ENCODE measurements at places on chromosomes 7 and 10.
A peak's percentile ranks its signal among the peaks of the same experiment; 100 is the strongest.

GRCh38 chr10:119608316-119609155 is 11.8 kb upstream of the TIAL1 start:
- H3K27ac ChIP-seq, result no peak overlapping the region
- peaks cover 2% of the 10 kb centered on the region for H3K36me3 ChIP-seq
- DNase-seq, result no peak
- H3K4me3 ChIP-seq, result no peak overlapping the region
- peaks cover 1% of the 10 kb centered on the region for H3K27me3 ChIP-seq

GRCh38 chr10:52050429-52051047 is 263.5 kb upstream of the DKK1 start:
- no peak overlapping the region for H3K4me3 ChIP-seq
- H3K27me3 ChIP-seq, result no peaks in the 10 kb centered on the region
- H3K36me3 ChIP-seq, result no peaks in the 10 kb centered on the region

GRCh38 chr10:63431962-63432797 is 33.6 kb downstream of the JMJD1C start:
- peaks cover 5% of the 10 kb centered on the region for H3K36me3 ChIP-seq
- no peaks in the 10 kb centered on the region for H3K27me3 ChIP-seq

DNA sequence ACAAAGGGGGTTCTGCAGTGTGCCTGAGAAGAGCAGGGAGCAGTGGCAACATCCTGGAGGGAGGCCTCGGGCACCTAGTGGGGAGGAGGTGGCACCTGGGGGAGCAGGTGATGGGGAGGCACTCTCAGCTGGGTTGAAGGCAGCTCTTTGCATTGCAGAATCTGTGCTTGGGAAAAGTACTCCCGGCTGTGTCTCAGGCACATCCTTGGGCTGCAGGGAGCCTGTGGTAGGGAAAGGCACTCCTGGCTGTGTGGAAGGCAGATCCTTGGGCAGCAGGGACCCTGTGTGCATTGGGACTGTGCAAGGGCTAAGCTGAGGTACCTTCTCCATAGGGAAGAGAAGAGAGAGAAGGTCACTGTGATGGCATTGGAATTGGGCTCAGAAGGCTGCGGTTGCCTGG is 52.8 kb upstream of the ANTXRL start:
- no peak overlapping the region for H3K4me3 ChIP-seq
- peaks cover 5% of the 10 kb centered on the region for H3K27me3 ChIP-seq
- H3K27ac ChIP-seq, result no peak overlapping the region
- H3K36me3 ChIP-seq, result peaks cover 24% of the 10 kb centered on the region
- H3K4me1 ChIP-seq, result peaks cover 4% of the 10 kb centered on the region

DNA sequence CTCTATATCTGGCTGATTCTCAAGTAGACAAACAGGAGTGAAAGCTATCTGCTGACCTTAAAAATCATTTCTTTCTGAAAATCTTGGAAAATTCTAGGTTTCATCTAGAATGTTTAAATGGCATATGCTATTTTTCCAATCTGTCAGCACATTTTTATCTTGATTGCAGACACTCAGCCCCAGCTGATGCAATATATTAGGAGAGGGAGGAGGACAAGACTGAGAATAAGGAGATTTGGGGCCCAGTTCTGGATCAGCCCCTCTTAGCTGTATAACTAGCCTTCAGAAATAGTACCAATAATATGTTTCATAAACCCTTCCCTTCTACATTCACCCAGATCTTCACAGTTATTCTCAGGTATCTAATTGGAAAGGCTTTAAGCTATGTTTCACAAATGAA is 131.2 kb downstream of the HDAC9 start:
- no peaks in the 10 kb centered on the region for H3K27me3 ChIP-seq
- no peak overlapping the region for H3K4me3 ChIP-seq
- peaks cover 23% of the 10 kb centered on the region for H3K36me3 ChIP-seq
- H3K27ac ChIP-seq, result no peak overlapping the region

DNA sequence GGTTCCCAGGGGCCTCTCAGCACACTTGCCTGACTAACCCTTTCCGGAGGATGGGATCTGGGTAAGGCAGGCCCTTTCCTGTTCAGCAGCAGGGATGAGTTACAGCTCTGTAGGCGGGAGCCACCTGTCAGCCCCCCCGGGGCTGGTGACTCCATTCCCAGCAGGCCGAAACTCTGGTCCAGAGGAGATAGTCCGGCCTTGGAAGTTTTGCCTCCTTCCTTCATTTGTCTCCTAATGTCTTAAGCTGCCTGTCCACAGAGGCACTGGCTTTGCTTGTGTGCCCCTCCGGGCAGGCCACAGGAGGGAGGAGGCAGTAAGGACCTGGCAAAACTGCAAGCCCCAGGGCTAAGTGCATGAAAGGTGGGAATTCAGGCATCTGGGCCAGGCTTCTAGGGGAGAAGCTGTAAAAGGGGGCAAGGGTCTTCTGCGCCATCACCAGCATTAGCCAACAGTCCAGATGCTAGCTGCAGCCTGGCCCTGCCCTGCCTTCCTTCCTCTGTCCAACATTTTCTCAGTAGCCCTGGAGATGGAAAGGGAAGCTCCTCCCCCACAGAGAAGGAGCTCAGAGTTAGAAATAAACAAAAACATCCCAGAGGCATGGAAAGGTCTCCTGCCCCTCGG is 1.2 kb downstream of the ADIRF start:
- H3K4me3 ChIP-seq, result peak overlapping the region; percentile 8
- H3K27me3 ChIP-seq, result no peaks in the 10 kb centered on the region
- H3K4me1 ChIP-seq, result peaks cover 21% of the 10 kb centered on the region
- DNase-seq, result no peak

DNA sequence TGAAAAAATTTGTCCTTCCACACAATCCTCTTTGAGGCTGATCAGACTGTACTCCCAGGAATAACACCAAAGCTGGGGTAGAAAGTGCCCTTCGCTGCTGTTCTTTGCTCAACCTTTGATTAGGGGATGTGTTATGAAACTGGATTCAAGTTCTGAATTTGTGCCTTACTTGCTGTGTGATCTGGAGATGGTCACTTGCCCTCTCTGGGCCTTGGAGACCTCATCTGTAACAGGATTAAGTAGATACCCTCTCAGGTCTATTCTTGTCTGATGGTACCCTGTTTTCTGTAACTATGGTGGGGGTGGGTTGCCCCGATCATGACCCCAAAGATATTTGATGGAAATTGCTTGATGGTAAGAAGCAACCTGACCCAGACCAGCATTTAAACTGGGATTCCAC is 368.5 kb downstream of the PLXNA4 start:
- H3K4me1 ChIP-seq, result no peaks in the 10 kb centered on the region
- H3K36me3 ChIP-seq, result no peaks in the 10 kb centered on the region
- H3K4me3 ChIP-seq, result no peak overlapping the region
- no peak overlapping the region for H3K27ac ChIP-seq
- DNase-seq, result no peak
- peaks cover 7% of the 10 kb centered on the region for H3K27me3 ChIP-seq

- H3K27ac ChIP-seq, result peak overlapping the region; percentile 15
- H3K4me3 ChIP-seq, result no peak overlapping the region
- no peaks in the 10 kb centered on the region for H3K27me3 ChIP-seq
- no peak for DNase-seq
Measured at GRCh38 chr10:74058071-74058470, 60.2 kb downstream of the VCL start.

GRCh38 chr7:66247380-66248078 is 42.4 kb downstream of the TPST1 start:
- no peak overlapping the region for H3K4me3 ChIP-seq
- peaks cover 3% of the 10 kb centered on the region for H3K36me3 ChIP-seq
- no peak overlapping the region for H3K27ac ChIP-seq
- DNase-seq, result no peak

DNA sequence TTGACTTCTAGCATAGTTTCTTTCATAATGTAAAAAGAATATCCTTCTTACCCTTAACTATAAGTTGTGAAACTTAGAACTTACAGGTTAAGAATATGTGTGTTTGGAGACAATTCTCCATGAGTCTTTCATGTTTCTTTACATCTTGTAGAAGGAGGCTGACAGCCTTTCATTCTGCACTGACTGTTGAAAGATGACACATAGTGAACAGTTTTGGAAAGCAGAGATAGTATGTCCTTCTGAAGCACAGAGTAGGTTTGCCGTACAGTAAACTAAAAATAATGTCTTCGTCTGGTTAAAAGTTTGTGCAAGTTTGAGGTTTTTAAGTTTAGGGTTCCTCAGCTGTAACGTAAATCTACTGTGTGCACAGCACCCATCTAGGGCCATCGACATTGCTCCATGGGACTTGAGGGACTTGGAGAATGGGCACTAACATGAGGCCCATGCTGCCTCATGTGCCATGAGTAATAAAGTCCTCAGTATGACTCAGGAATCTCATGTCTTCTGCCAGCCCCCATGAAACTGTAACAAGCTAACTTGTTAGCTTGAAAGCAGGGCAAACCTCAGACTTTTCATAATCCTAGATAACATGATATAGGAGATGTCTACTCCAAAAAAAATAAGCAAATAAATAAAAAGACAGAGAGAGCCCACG is 24.5 kb upstream of the ELAPOR2 start:
- H3K4me1 ChIP-seq, result no peaks in the 10 kb centered on the region
- H3K27me3 ChIP-seq, result peaks cover 3% of the 10 kb centered on the region
- H3K4me3 ChIP-seq, result no peak overlapping the region

GRCh38 chr10:46557319-46558121 is 1.1 kb upstream of the GPRIN2 start:
- peaks cover 21% of the 10 kb centered on the region for H3K27me3 ChIP-seq
- H3K4me1 ChIP-seq, result peaks cover 14% of the 10 kb centered on the region
- DNase-seq, result peak; percentile 11
- peak overlapping the region; percentile 84 for H3K4me3 ChIP-seq
- no peak overlapping the region for H3K27ac ChIP-seq
- H3K36me3 ChIP-seq, result peaks cover 3% of the 10 kb centered on the region

GRCh38 chr7:150721970-150722373 is 5.6 kb downstream of the GIMAP1 start:
- peaks cover 16% of the 10 kb centered on the region for H3K36me3 ChIP-seq
- peaks cover 4% of the 10 kb centered on the region for H3K4me1 ChIP-seq
- no peak for DNase-seq
- no peak overlapping the region for H3K27ac ChIP-seq
- no peak overlapping the region for H3K4me3 ChIP-seq

- H3K36me3 ChIP-seq, result no peaks in the 10 kb centered on the region
- H3K27ac ChIP-seq, result no peak overlapping the region
- DNase-seq, result peak; percentile 7
- peaks cover 13% of the 10 kb centered on the region for H3K4me1 ChIP-seq
- H3K4me3 ChIP-seq, result no peak overlapping the region
- H3K27me3 ChIP-seq, result peaks cover 14% of the 10 kb centered on the region
Measured at GRCh38 chr7:45923290-45923689, 2.2 kb upstream of the IGFBP3 start.

GRCh38 chr10:103246324-103246723 is 637 bp downstream of the RPEL1 start:
- no peak for DNase-seq
- no peaks in the 10 kb centered on the region for H3K36me3 ChIP-seq
- H3K4me1 ChIP-seq, result peaks cover 4% of the 10 kb centered on the region
- no peak overlapping the region for H3K4me3 ChIP-seq
- H3K27ac ChIP-seq, result no peak overlapping the region
- H3K27me3 ChIP-seq, result no peaks in the 10 kb centered on the region

GRCh38 chr10:93566435-93567276 is at the start of gene FFAR4:
TSS of gene FFAR4 (plus strand) at chr10:93566665. CDS start at chr10:93566721, 56 bp downstream.
- no peak within 1 kb of the TSS for H3K4me3 ChIP-seq
- no peak for DNase-seq
- peaks cover 23% of the 10 kb centered on the region for H3K27me3 ChIP-seq
- H3K36me3 ChIP-seq, result no peaks in the 10 kb centered on the region
- no peak within 1 kb of the TSS for H3K27ac ChIP-seq
- H3K4me1 ChIP-seq, result peaks cover 5% of the 10 kb centered on the region

GRCh38 chr7:37719077-37719476 is 35.5 kb downstream of the GPR141 start:
- no peak overlapping the region for H3K27ac ChIP-seq
- no peaks in the 10 kb centered on the region for H3K36me3 ChIP-seq
- peaks cover 5% of the 10 kb centered on the region for H3K4me1 ChIP-seq
- H3K4me3 ChIP-seq, result no peak overlapping the region

GRCh38 chr10:11141571-11142091 is 124.0 kb downstream of the CELF2 start:
- H3K36me3 ChIP-seq, result no peaks in the 10 kb centered on the region
- DNase-seq, result no peak
- no peaks in the 10 kb centered on the region for H3K27me3 ChIP-seq
- H3K4me1 ChIP-seq, result peaks cover 41% of the 10 kb centered on the region

Data from memory B cell (primary cell).